Activated CD4-positive, alpha-beta T cell treated with anti-CD3 and anti-CD28 coated beads, Interleukin-2, amount 10 ng/mL, durations not matched to agents 24 days and 14 days (primary cell): ENCODE measurements at places on chromosomes 1 and 21. TPM values are rescaled to one million over a fixed set of nuclear protein-coding genes. Genes with fewer than 3 reads are reported as not detected.

The POU3F1 gene
- total RNA-seq: 1.4 and 1.5 TPM in 2 replicates

The OR2G6 gene
- not detected in 2 replicates for total RNA-seq

The C1orf185 gene
- not detected in 2 replicates for total RNA-seq

The CYP4A22 gene
- total RNA-seq: not detected in 2 replicates

The HSD3B1 gene
- not detected in 2 replicates for total RNA-seq

The SLC1A7 gene
- not detected in 2 replicates for total RNA-seq

The NLRP3 gene
- total RNA-seq: 0.14 and 0.16 TPM in 2 replicates
